ENCODE measurements at places on chromosomes 6 and 20.

- no peak for DNase-seq
These were observed 65.7 kb upstream of the PTGIS start for GRCh38 chr20:49633643-49634042.

- DNase-seq: no peak
These were observed 12.4 kb upstream of the SRSF3 start for GRCh38 chr6:36581716-36582115.

GRCh38 chr6:110419028-110419739 is 3.8 kb upstream of the DDO start:
- DNase-seq: no peak

GRCh38 chr6:119067091-119067490 is 11.4 kb downstream of the FAM184A start:
- DNase-seq: no peak

GRCh38 chr20:37804584-37805566 is 98.1 kb upstream of the VSTM2L start:
- no peak for DNase-seq

All from DMS79 (cell line).